ENCODE measurements at places on chromosomes 5 and 9. TPM values are rescaled to one million over a fixed set of nuclear protein-coding genes. Genes with fewer than 3 reads are reported as not detected.

The TUSC1 gene
- total RNA-seq = 8.8 TPM

The PRUNE2 gene
- total RNA-seq = 2.1 TPM

The BBLN gene
- 14.8 TPM for total RNA-seq

The LCN9 gene
- not detected for total RNA-seq

The TMC1 gene
- total RNA-seq = not detected

The MYOT gene
- 0.43 TPM for total RNA-seq

The BHMT2 gene
- total RNA-seq = 300 TPM

The DROSHA gene
- total RNA-seq = 16.3 TPM

The OR1N2 gene
- not detected for total RNA-seq

The FOXD4L5 gene
- not detected for total RNA-seq

The SH3GL2 gene
- not detected for total RNA-seq

The GLDC gene
- 91.4 TPM for total RNA-seq

The ARHGEF28 gene
- total RNA-seq = 14.9 TPM

The HRH2 gene
- 0.29 TPM for total RNA-seq

The STRBP gene
- 8.4 TPM for total RNA-seq

The TTC16 gene
- total RNA-seq = not detected

All from right lobe of liver (tissue), 6 donors.